ENCODE measurements at places on chromosomes 7 and 10.

- no peak for DNase-seq
Measured at GRCh38 chr7:16815001-16815400, 10.2 kb upstream of the AGR2 start.

- no peak for DNase-seq
Measured at GRCh38 chr10:34993782-34994181, 96.4 kb downstream of the CUL2 start.

DNA sequence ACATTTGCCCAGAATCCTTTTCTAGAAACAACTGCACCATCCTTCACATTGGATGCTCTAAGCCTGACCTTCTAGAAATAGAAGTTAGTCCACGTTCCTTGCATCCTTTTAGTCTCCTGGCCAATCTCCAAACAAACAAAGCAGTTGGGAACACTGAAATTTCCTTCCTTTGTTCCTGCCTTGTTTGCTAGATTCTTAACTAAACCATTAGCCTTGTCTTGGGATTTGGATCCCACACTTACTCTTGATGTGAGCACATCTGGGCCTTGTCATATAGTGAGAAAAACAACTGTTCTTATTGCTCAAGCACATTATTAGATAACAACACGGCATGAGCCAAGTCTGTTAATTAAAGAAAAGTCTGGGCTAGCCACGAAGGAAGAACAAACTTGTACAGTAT is 319.3 kb upstream of the GHITM start:
- DNase-seq, result no peak

DNA sequence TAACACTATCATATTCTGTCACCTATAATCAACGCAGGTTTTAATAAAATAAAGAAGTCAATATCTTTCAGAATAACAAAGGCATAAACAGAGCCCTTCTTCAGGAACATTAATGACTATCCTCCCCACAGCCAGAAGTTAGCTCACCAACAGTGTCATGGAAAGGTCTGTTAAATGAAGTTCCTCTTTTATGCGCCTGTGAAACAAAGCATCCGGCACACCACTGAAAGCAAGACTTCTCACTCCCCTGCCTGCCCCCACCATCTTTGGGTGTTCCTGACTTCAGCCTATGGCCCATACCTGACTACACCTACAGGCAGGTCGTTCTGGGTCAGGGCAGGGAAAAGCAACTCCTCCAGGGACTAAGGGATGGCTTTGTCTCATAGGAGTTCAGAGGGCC is 205.4 kb downstream of the FANK1 start:
- no peak for DNase-seq

GRCh38 chr7:36896956-36897590 is 172.8 kb upstream of the AOAH start:
- peak; percentile 56 for DNase-seq

GRCh38 chr10:89710753-89711152 is 9.4 kb downstream of the KIF20B start:
- no peak for DNase-seq

DNA sequence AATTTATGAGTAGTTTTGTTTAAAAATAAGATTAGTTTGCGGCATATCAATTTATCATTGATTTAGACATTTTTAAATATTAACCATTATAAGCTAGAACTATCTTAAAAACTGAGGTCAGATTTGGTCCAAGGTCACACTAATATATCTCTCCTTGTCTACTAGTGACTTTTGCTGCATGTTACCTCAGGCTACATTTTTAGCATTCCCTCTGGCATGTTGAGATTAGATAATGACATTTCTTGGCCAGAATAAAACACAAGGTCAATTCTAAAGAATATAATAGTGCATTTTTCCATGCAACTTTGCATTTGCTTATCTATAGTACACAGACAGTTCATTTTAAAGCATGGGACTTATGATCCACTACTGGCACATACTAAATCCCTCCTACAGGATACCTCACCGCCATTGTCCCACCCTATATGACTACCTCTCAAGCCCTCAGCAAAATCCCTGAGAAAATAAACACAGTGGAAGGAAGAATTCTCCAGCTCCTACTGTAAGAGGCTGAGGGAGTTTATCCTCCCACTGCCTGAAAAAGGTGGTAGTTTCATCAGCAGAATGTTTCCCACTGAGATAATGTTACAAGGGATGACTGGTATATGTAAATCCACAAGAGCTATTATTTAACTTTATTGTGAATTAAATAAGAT is 816.4 kb downstream of the GRM8 start:
- DNase-seq, result no peak

DNA sequence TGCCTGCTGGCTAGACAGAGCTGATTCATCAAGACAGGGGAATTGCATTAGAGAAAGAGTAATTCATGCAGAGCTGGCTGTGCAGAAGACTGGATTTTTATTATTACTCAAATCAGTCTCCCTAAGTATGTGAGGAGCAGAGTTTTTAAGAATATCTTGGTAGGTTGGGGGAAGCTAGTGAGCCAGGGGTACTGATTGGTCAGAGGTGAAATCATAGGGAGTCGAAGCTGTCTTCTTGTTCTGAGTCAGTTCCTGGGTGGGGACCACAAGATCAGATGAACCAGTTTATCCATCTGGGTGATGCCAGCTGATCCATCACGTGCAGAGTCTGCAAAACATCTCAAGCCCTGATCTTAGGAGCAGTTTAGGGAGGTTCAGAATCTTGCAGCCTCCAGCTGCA is 39.8 kb downstream of the FOXI2 start:
- DNase-seq, result no peak

DNA sequence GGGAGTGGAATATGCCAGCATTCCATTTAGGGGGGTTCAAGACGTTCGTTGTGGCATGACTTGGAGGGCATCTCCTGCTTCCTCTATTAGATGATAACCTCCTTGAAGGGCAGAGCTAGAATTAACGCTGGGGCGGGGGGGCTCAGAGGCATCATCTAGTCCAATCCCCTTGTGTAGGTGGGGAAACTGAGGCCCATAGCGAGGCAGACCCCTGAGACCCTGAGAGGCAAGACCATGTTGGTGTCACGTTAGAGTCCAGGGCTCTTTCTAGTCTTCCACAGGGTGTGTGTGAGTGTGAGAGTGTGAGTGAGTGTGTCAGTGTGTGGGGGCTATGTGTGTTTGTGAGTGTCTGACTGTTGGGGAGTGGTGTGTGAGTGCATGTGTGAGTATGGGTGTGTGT is 29.3 kb upstream of the NUB1 start:
- DNase-seq, result no peak

DNA sequence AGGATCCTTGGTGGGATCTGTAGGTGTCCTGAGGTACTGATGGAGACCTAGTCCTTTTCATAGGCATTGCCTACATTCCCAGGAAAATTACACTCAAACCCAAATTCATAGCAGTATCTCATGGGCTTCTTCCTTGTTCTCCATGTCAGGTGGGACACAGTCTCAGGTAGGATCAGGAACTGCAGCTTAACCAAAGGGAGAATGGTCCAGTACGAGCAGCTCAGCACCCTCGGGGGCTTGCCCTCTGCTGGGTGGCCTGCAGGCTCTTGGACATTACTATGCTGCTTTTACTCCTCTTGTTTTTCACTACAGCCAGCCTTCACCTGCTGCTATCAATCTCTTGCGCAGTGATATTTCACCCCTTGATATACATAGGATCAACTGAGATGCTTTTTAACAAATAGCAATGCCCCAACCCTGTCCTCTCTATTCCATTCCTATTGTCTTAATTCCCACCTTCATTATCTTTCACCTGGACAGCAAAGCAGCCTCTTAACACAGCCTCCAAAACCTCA is 28.6 kb downstream of the PLA2G12B start:
- DNase-seq, result no peak

DNA sequence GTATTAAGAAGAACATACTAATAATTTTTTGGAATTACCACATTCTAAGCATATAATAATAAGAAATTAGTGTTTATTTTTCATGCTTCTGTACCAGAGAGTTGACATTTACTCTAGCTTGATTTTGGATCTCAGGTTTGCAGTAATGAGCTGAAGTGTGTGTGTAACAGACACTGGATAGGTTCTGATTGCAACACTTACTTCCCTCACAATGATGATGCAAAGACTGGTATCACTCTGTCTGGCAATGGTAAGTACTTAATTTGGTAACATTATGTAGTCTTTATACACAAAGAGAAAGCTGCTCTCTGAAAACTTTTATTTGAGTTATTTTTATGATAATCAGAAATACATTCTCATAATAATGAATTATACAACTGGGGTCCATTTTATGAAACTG is 54.1 kb downstream of the SRI start:
- no peak for DNase-seq

DNA sequence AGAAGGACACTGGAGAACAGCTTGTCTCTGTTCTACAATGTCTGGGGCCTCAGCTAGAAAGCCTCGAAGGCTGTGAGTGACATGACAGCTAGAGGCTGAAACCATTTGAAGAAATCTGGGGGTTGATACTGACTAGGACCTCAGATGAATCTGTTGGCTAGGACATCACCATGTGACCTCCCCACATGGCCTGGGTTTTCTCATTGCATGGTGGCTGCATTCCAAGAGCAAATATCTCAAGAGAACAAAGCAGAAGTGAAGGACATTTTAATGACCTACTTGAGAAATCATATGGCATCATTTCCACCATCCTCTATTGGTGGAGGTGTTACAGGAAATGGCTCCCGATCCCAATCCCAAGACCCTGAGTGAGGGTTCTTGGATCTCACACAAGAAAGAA is 450.6 kb upstream of the AUTS2 start:
- no peak for DNase-seq

GRCh38 chr7:15057272-15057671 is 154.7 kb upstream of the DGKB start:
- no peak for DNase-seq

GRCh38 chr7:12757443-12757842 is 70.0 kb downstream of the ARL4A start:
- DNase-seq, result no peak

DNA sequence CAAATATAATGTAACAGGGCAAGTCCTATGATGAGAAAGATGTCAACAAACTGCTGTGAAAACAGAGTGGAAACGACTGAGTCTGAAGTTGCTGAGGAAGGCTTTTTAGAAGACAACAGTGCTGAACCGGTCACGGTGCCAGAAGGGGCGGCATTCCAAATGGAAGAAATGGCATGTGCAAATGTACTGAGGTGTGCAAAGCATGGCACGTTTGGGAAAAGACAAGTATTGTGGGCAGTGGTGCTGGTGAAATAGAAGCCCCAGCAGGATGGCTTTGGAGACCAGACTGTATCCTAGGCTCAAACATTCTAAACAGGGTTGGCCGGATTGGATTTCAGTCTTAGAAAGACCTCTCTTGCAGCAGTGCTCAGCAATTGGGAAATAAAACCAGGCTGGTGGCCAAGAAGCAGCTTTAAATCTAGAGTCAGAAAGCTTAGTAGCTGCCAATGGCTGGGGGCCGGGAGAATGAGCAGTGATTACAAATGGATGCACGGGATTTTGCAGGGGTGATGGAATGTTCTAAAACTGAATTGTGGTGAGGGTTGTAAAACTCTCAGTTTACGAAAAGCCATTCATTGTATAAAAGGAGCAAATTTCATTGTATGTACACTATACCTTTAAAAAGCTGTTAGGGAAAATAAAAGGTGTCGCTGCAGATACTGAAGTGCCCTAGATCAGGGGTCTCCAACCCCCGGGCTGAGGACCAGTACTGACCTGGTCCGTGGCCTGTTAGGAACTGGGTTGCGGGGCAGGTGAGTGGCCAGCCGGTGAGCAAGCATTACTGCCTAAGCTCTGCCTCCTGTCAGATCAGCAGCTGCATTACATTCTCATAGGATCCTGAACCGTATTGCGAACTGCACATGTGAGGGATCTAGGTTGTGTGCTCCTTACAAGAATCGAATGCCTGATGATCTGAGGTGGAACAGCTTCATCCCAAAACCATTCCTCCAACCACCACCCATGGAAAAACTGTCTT is 141.6 kb downstream of the HIBADH start:
- DNase-seq, result peak; percentile 84

DNA sequence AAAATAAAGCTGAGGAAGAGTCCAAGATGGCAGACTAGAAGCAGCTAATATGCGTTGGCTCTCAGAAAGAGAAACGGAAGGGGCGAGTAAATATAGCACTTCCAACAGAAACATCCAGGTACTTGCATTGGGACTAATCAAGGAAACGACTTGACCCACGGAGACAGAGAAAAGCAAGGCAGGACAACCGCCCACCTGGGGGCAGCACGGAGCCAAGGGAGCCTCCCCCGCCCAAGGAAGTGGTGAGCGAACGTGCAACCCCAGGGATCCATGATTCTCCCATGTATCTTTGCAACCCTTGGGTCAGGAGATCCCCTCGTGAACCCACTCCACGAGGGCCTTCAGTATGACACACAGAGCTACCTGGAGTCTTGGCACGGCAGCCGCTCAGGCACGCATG is 45.4 kb upstream of the GRM3 start:
- DNase-seq, result peak; percentile 12
